ENCODE measurements at places on chromosomes 5 and 9. TPM values are rescaled to one million over a fixed set of nuclear protein-coding genes. Genes with fewer than 3 reads are reported as not detected.

GADD45G gene
- total RNA-seq, result not detected

DNAJC25 gene
- total RNA-seq, result 7.1 TPM

DNA sequence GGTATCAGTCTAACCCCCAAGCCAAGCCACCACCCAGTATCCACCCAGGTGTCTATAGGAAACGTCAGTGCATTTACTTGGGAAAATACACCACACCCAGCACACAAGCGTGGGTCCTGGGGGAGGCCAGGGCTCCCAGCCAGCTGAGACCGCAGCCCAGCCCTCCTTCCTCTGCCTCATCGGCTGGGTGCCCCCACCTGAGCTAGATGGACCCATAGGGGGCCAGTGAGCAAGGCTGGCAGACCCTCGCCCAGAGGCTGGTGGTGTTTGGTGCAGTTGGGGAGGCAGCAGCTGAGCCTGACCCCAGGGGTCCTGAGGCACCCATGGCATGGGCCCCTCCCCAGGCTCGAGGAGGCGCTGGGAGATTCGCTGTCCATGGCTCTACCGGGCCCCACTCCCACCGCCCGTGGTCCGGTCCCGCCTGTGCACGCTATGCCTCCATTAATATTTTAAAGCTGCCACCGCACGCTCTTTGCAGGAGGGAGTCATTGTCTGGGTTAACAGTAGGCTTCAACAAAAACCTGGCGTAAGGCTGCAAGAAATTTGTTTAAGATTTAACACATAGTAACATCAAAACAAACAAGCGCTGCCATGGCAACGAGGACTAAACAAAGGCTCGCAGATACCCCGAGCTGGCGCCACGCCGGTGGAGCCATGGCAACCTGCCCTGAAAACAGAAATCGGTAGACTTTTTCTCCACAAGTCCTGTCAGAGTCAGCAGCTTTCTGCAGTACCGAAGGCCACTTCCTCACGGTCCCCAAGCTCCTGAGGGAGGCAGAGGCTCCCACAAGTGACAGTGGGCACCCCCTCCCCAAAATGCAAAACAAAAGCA is 20.6 kb downstream of the TPPP start:
- no peak for DNase-seq

GRCh38 chr5:35819668-35820067 is 37.0 kb upstream of the IL7R start:
- DNase-seq, result no peak

DNA sequence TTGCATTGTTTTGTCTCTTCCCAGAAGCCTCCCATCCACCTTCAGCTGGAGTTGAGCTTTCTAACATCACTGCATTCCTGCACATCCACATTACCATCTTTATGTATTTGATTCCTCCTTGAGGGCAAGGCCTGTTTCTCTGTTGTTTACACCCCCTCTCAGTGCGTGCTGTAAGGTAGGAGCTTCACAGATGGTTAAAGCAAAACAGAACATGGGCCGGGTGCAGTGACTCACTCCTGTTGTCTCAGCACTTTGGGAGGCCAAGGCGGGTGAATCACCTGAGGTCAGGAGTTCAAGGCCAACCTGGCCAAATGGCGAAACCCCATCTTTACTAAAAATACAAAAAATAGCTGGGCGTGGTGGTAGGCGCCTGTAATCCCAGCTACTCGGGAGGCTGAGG is 110.9 kb downstream of the KCNIP1 start:
- DNase-seq, result no peak
